ENCODE measurements at places on chromosomes 13 and 19. TPM values are rescaled to one million over a fixed set of nuclear protein-coding genes. Genes with fewer than 3 reads are reported as not detected.

Gene CELF5
- total RNA-seq, result 2.5 TPM

Gene NHLRC3
- 7.2 TPM for total RNA-seq

Gene FCER2
- total RNA-seq, result 0.20 TPM

Gene PNKP
- 129 TPM for total RNA-seq

Gene TMEM272
- 0.17 TPM for total RNA-seq
